ENCODE measurements at places on chromosomes 6 and 20.

- DNase-seq = no peak
These were observed at the start of gene CFB for GRCh38 chr6:31945507-31946369. CFB (plus strand) TSS chr6:31946095; CDS start chr6:31946222, 127 bp downstream.

DNA sequence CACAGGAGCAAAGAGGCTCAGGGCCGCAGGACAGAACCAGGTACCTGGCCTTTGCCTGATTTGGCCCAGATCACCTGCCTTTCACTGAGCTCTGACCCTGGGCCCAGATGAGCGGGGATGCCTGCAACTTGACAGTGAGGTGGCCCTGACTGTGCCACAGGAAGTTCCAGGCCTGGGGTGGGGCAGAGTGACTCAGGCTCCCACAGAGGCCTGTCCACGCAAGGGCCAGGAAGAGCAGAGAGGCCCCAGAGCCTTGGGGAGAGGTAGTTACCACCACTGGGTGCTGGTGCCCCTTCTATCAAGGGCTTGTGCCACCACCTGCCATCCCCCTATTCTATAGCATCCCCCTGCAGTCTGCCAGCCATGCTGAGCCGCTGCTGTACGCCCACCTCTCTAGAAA is 4.1 kb upstream of the NOL4L start:
- DNase-seq = no peak

DNA sequence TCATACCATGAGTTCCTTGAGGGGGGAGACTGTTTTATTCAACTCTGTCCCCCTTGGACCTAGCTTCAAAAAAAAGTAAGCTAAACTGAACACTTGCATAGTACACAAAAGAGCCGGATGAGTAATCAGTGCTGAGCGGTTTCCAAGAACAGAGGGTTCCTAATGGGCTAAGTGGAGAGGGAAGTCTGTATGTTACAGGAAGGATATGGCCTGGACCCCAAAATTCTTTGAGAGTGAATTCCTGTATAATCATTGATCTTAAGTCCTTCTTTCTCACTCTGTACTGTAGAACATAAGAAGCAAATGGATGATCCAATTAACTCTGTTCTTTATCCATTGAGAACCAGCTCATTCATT is 324.7 kb upstream of the CNR1 start:
- DNase-seq = no peak

- no peak for DNase-seq
These were observed 328.9 kb downstream of the FARS2 start for GRCh38 chr6:5590187-5590586.

DNA sequence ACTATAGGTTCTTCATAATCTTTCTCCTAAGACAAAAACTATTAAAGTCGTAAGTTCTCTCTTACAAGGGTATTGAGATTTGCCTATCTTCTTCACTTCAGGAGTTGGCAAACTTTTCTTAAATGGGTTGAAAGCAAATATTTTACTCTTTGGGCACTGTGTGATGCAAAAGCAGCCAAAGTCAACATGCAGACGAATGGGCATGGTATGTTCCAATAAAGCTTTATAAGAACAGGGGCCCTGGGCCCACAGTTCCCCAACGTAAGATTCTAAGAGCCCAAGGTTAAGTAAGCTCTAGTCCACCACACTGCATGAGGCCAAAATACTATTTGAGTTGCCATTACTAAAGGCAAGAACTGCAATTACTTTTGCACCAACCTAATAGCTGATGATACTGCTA is 11.5 kb downstream of the CD164 start:
- no peak for DNase-seq

GRCh38 chr20:11687546-11688292 is 230.0 kb upstream of the BTBD3 start:
- no peak for DNase-seq

GRCh38 chr6:21116736-21117135 is 476.8 kb upstream of the SOX4 start:
- no peak for DNase-seq

DNA sequence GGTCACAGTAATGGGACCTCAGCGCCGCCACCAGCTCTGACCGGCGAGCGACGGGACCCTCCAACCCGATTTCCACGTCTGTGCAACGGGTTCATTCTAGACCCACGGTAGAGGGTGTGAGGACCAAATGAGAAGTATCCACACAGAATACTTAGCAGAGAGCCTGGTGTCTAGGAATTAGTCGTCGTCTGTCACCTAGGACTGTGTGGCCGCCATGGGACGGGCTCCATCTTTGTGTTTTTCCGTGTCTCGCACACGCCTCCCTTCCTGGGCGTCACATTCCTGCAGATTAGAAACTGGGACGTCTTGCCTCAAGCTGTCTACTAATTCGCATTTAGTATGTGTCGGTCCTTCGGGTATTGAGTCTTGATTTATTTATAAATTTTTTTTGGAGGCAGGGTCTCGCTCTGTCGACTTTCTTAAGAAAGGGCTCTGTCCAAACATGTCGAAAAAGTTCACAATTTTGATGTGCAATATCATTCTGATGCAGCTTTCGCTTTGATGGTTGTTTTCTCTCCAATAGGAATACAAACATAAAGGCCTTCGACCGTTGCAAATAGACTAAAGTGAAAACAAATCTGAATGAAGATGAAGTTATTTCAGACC is 563 bp downstream of the MGME1 start:
- no peak for DNase-seq

GRCh38 chr6:23175391-23175790 is 606.0 kb downstream of the HDGFL1 start:
- no peak for DNase-seq

DNA sequence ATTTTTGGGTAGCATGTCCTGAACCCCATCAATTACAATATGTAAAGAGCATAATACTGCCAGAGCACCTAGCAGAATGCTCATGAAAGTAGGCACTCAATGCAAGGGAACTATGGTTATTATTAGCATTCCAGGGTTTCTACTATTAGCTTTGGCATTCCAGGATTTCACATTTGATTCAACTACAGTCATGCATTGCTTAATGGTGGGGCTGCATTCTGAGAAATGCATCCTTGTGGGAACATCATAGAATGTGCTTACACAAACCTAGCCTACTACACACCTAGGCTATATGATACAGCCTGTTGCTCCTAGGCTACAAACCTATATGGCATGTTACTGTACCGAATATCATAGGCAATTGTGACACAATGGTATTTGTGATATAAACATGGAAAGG is 247.8 kb downstream of the CD83 start:
- no peak for DNase-seq

DNA sequence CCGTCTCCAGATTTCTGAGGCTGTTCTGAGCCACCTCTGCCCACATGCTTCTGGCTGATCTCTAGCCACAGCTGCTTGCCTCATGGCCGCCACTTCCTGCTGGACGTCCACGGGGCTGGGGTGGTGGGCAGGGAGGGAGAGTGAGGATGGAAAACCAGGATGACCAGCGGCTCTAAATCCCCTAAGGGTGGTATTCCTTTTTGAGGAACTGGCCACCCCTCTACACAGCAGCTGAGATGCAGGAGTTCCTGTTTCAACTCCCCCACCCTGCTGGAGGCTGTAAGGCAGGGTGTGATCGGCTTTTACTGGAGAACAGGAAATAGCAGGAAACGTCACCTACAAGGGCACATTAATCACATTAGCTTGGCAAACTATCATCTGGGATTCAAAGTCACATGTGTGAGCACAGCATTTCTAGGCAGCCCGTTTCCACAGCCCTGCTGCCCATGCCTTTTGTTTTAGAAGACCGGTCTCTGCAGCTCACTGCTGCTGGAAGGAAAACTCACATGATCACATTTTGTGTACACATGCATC is 181.6 kb upstream of the ECI2 start:
- DNase-seq = no peak

DNA sequence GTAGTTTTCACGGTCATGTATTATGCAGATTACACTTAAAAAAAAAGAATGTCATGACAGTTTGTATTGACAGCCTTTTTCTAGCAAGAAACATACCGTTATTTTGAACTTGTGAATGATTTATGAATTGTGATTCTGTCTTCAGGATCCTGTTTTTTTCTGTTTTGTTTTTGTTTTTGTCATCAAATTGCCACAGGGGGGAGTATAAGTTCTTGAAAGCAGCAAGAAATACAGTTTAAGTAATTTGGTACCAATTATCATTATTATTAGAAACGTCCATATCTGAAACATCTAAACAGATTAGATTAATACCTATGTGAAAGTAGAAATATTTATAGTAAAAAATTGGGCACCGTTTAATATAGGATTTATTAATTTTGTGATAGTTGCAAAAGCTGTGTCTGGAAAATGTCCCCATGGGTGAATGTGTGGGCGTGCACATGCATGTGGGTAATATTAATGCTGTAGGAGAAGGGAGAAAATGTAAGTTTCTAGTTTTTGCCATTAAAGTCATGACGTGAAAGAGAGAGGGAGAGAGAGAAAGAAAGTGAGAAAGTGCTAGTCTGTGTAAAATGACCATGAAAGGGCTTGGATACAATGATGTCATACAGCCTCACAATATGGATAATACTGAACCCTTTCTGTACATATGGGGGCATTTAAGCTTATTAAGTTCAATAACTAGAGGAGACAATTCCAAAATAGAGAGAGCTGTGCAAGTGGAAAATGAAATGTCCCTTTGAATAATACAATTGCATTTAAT is 9.4 kb upstream of the CCN2 start:
- no peak for DNase-seq

DNA sequence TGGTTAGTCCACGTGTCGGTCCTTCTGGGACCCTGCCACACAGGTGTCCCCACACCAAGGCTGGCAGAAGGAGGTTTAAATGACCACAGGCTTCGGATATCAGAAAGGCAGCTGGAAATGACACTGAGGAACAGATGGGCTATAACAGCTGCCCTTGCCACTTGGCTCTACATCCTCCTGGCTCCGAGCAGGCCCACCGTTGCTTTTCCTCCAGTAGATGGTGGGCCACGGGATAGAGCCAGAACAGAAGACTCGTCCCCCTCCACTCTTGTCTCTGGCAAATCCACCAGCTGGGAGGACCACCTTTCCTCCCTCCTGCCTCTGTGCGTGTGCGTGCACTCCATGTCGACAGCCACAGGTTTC is 17.6 kb downstream of the WRNIP1 start:
- DNase-seq = no peak

- no peak for DNase-seq
These were observed 75.7 kb downstream of the ARID1B start for GRCh38 chr6:156852858-156853216.

- no peak for DNase-seq
These were observed 46.9 kb upstream of the TRIM26 start for GRCh38 chr6:30260036-30260504.

- no peak for DNase-seq
These were observed 963 bp downstream of the MPIG6B start for GRCh38 chr6:31723980-31724691.

GRCh38 chr6:118216751-118217150 is 309.7 kb downstream of the SLC35F1 start:
- no peak for DNase-seq

DNA sequence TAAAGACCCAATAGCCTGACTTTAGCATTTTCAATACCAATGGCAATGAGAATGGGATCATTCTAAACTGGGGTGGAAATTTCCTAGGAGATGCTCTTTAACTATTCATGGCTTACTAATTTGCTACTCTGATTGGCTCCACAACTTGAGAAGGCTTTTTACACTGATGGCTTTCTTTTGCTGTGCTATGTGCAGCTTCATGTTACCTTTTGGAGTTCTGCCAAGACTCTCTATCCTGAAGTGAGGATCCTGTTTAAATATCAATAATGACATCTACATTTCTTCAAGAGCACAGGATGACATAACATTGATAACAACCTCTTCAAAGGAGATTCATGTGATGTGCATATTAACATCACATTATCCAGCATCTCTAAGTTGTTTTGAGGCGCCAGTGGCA is 43.4 kb upstream of the SIRPG start:
- DNase-seq = no peak

DNA sequence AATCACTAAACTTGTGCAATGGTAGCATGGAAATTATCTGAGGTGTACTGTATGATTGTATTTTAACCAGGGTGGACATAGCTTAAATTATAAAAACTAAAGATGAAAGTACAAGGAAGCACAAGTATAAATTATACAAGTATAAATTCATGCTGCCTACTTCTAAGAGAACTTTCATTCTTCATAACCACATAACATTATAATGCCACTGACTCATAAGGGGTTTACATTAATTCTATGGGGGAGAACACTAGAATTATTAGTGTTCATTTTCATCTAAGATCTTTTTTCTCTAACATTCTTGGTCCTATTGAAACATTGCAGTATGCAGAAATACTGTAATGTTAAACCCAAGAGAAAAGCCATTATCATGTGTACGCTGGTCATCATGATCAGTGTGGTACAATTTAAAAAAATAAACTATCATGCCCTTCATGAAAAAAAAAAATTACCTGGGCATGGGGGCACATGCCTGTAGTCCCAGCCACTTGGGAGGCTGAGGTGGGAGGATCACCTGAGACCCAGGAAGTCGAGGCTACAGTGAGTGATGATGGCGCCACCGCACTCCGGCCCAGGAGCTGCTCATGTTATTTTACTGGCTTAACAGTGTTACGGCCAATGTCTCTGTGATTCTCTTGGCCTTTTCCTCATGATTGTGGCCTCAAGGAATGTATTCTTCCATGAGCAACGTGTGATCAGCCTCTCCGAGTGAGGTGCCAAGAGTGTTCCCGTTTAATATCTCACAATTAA is 25.9 kb upstream of the AHCY start:
- no peak for DNase-seq

GRCh38 chr6:26115226-26115625 is 28.0 kb downstream of the HFE start:
- DNase-seq = no peak

GRCh38 chr6:63441266-63441956 is 121.6 kb upstream of the LGSN start:
- DNase-seq = no peak

DNA sequence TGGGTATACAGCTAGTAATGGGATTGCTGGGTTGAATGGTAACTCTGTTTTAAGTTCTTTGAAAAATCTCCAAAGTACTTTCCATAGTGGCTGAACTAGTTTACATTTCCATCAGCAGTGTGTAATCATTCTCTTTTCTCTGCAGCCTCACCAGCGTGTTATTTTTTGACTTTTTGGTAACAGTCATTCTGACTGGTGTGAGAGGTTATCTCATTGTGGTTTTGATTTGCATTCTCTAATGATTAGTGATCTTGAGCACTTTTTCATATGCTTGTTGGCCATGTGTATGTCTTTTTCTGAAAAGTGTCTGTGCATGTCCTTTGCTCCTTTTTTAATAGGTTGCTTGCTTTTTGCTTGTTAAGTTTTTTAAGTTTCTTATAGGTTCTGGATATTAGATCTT is 194.2 kb upstream of the PHACTR1 start:
- no peak for DNase-seq

GRCh38 chr6:18215436-18215835 is 48.9 kb downstream of the DEK start:
- DNase-seq = no peak

GRCh38 chr6:167934426-167934864 is 63.0 kb upstream of the KIF25 start:
- DNase-seq = no peak

- DNase-seq = no peak
These were observed 5.2 kb upstream of the MANEA start for GRCh38 chr6:95572098-95572497.

DNA sequence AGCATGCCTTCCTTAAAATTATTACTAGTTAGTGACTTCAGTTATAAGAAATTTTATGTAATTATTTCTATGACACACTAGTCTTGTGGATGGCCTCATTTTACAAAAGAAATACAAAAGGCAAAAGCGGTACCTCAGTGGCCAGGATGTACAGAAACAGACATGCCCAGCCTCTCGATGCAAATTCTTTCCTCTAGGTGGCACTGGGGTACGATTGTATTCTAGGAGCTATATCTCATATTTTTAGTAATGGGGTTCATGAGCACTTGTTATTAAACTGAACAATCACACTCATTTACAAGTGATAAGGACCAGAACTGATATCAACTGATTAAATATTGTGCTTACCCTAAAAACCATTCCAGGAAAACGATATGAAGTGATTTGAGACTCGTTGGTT is 59.8 kb downstream of the SOD2 start:
- no peak for DNase-seq
